ENCODE measurements at places on chromosomes 12 and 14.

DNA sequence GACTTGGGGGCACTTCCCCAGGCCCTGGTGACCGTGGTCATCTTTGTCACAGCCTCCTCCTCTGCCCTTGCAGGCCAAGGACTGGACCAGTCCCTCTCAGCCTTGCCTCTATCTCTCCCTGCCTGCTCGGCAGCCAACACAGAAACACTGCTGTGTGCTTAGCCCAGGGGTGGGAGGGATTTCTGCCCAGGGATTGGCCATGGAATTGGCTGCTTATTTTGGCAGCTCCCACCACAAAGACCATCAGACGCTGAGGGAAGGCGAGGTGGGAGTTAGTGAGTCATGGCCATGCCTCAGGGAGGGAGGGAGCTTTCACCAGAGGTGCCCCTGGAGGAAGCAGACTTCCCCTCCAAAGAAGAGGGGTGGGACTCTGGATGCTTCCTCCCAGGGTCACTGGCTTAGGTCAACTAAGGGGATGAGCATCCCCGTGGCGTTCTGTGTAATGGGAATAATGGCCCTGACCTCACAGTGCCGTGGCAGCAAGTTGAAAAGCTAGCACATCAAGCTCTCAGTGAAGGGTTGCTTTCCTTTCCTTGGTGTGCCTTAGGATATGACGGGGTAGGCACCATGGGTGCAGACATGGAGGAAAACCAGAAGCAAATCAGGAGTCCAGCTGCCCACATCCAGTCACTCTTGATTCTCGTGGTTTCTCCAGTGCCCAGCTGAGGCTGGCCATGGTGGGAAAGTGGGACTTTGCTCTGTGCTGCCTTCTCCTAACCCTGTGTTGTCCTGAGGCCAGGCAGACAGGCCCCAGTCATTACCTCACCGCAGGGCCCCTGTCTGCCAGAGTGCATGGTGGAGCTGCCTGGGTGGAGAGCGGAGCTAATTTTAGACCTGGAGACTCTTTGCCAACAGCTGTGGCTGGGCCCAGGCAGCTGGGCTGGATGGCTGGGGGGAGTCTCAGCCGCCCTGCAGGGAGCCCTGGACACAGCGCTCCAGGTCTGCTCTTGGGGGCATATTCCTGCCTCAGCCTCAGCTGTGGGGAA, 21.4 kb downstream of the B4GALNT3 start:
- DNase-seq = no peak

DNA sequence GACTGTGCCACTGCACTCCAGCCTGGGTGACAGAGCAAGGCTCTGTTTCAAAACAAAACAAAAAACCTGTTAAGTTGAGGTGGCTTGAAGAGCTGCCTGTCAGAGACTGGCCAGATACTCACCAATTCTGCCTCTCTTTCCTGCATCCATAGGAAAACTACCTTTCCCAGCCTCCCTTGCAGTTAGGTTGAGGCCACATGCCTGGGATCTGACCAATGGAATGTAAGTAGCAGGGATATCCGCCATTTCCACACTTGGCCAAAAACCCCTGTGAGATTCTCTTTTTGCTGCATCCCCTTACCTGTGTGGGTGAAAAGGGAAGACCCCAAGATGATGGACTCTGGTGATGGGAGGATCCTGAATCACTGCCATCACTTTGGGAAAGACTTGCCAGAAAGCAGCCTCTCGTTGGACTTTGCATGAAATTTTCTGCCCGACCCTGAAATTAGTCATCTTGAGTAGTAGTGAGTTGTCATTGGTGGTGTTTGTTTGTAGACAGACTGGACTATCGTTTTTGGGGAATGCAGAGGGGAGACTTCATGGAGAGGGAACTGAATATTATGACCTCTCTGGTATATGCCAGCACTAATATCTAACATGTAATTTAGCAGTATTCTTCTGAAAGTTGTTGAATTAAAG, 14.0 kb downstream of the GPR68 start:
- DNase-seq = no peak

DNA sequence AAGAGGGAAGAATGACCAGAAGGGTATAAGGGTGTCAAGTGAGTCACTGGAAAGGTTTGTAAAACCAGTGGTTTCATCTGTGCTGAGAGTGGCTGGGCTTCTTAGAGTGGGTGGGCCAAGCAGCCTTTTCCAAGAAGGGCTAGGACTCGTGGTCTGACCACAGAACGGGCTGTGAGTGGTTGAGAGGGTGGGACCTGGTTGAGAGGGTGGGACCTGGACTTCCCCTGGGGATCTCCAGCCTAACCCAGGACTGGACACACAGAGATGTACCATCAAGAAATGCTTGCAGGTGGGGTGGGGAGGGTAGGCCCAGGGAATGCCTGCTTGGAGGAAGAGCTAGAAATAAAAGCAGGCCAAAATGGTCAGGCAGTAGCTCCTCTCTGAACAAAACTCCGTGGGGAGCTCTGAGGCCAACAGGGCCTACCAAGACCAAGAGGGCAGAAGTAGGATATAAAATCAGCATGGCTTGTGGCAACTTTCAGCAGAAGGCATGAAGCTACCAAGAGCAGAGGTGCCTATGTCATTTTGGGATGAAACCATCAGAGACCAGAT, 140.5 kb downstream of the FOXN3 start:
- peak; percentile 4 for DNase-seq

DNA sequence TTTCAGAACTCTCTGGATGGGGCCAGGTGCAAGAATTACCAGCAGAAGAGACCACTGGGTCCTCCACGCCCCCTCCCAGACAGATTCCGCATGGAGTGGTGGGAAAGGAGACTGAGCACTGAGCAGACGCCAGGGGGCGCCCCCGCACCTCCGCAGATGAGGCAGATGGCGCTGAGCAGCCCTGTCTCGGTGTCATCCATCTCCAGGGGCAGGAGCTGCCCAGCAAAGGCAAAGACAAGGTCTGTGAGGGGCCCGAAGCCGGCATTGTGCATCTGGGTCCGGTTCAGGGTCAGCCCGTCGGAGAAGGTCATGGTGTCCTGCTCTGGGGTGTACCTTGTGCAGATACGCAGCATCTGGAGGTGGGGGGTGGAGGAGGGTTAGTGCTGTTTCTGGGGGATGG, 6.3 kb upstream of the ITGB7 start:
- no peak for DNase-seq

DNA sequence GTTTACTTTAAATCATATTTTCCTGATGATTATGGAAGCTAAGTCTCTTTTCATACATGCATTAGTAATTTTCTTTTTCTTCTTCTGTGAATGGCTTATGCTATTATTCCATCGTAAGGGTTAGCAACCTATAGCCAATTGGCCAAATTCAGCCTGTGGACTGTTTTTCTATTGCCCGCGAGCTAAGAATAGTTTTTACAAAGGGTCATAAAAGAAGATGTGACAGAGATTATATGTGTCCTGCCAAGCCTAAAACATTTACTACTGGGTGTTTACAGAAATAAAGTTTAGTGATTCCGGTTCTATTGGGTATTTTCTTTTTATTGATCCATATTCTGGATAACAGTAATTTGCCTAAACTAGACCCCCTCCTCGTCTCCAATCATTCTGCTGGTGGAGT, 268.8 kb upstream of the DIO3 start:
- DNase-seq = no peak

Data from HS-27A (cell line).